ENCODE measurements at places on chromosomes 5 and 9.
A peak's percentile ranks its signal among the peaks of the same experiment; 100 is the strongest.

DNA sequence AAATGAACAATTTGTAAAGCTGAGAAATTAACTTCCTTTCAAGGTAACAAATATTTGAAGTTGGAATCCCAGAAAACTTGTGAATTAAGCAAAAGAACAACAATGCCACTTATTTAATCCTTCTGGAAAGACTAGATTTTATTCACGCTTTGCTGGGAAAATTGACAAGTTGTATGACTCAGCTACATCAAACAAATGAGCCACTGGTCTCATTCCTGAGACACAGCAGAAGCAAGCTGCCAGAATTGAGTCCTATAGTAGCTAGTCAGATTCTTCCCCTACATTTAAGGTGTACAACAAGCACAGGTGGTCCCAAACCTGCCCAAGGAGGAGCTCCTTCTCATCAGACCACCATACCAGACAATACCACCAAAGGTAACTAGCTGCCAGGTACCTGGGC lies 280.7 kb downstream of the SPOCK1 start:
- no peak for DNase-seq

- DNase-seq, result no peak
Measured at GRCh38 chr5:138833080-138833479, 42.1 kb downstream of the LRRTM2 start.

- DNase-seq, result peak; percentile 94
Measured at GRCh38 chr5:16992444-16992843, 56.4 kb upstream of the MYO10 start.

- DNase-seq, result peak; percentile 49
Measured at GRCh38 chr9:76655121-76655541, 109.1 kb upstream of the PCA3 start.

DNA sequence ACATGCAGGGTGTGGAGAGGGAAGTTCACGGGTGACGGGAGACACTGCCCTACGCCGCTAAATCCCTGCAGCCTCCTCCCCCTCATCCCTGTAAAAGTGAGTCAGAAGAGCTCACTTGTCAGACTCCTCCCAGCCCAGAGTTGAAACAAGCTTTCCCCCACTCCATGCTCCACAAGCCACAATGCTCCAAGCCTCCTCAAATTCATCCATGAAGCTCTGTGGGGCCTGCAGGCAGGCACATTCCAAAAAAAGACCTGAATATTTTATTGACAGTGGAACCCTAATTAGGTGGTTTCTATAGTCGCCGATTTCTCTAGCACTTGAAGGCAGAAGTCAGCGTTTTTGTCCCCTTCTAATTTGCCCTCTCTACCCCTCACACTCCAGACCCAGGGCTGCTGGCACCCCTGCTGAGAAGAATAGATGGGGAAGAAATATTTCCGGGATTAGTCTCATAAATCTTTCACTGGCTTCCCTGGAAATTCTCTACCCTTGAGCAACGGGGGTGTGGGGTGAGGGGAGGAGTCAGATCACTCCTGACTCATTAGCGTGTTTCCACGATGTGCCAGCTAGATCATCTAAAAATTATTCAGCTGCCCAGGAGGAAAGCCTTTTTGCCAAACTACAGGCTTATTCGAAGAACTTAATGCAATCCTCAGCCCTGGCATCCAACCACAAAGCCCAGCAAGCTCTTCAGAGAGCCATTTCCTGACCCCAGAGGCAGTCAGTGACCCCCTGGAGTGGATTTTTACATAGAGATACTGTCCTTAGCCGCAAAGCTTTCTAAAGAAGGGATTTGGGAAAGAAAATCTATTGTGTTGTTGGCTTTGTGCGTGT lies 97.1 kb downstream of the ENC1 start:
- no peak for DNase-seq

GRCh38 chr5:83034036-83034435 lies 43.2 kb downstream of the TMEM167A start:
- no peak for DNase-seq

- DNase-seq, result no peak
Measured at GRCh38 chr5:151222790-151223446, 974 bp downstream of the CCDC69 start.

DNA sequence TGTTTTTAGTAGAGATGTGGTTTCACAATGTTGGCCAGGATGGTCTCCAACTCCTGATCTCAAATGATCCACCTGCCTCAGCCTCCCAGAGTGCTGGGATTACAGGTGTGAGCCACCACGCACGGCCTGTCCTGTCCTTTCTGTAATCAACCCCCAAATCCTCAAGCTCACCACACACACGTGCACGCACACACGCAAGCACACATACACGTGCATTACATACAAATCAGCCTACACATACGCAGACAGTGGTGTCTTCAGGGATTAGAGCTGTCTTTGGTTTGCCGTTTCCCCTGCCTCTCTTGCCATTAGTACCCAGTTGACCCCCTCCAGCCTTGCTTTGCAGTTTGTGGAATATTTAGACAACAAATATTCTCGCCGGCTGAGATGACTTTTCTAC lies 6.5 kb downstream of the GLT6D1 start:
- no peak for DNase-seq

DNA sequence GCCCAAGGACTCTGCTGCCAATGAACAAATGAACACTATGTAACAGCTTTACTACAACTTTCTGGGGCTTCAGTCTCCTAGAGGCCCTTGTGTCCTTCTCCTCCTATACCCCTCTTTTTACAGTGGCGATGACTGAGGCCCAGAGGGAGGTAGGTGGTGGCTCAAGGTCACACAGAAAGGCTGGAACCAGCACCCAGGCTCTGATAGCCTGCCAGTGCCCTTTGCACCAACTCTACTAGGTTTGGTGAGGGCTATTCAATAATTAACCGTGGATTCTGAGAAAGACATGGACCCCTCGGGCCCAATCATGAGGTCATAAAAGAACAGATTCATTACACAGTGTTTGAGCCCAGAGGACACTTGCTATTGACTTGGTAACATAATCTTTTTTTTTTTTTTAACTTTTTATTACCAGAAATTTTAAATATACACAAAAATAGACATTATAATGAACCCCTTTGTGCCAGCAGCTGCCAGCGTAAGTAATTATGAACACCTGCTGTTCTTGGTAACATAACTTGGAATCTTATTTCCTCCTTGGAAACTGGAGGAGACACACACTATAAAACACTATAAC lies 6.1 kb upstream of the ALDH1B1 start:
- no peak for DNase-seq

- no peak for DNase-seq
Measured at GRCh38 chr9:113658545-113658895, 195.0 kb downstream of the RGS3 start.

GRCh38 chr5:124417196-124417595 lies 329.2 kb downstream of the ZNF608 start:
- DNase-seq, result no peak

- DNase-seq, result no peak
Measured at GRCh38 chr5:133845271-133845670, 123.2 kb downstream of the C5orf15 start.

- DNase-seq, result peak; percentile 72
Measured at GRCh38 chr5:143222287-143223231, 180.9 kb downstream of the NR3C1 start.

- DNase-seq, result no peak
Measured at GRCh38 chr9:130111786-130112537, 58.3 kb downstream of the GPR107 start.

- DNase-seq, result no peak
Measured at GRCh38 chr5:81525690-81526089, 131.8 kb upstream of the ACOT12 start.

DNA sequence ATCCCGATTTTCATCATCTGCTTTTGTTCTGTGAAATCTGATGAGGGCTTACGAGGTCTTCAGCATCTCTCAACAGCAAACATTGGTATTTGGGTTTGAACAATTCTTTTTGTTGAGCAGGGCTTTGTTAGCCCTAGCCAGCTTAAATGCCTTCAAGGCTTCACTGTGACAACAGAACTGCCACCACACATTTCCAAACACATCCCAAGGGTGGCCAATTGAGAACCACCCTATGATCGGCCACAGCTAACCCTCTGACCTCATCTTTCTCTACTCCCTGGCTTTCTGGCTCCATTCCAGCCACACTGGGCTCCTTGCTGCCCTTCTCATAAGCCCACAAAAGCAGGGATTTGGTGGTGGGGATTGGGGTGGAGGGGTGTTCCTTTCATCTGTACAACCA lies 17.6 kb downstream of the MTX3 start:
- no peak for DNase-seq

DNA sequence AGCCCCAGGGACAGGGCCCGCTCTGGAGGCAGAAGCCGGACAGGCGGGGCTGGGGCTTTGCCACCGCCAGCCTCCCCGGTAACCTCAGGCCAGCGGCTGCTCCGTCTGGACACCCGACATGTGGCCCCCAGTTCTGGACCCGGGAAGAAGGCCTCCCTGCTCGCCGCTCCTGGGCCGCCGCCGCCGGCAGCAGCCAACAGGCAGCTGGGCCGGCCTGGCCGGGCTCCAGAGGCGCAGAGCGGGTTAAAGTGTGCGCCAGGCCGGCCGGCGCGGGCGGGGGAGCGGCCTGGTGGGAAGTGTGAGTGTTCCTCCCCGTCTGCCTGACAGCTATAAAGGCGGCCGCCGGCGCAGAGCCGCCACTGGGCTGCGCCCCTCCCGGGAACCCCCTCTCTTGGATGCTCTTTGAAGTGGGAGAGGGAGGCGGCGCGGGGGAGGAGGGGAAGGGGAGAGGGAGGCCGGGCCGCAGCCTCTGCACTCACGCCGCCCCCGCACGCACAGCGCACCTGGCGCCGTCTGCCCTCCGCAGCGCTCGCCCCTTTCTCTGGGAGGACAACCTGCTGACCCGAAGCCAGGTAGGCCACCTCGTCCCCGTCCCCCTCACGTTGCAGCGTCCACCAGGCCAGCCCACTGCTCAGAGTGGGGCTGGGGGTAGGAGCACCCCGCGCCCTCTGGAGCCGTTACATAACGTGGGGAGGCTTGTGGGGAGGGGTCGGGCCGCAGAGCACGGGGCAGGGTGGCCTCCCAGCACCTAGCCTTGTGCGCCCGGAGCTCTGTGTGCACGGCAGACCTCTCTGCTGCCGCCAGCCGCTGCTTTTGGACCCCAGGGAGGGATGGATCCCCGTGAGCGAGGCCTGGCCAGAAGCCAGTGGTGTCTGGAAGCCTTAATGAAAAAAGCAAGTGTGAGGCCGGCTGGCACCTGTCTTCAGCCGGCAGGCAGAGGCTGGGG lies at the start of gene ADAMTSL2:
Gene ADAMTSL2 (plus strand): TSS at position 359 of the 946 bp plus-strand sequence. CDS start 2,009 bp downstream, outside the sequence.
- DNase-seq, result peak; percentile 36

DNA sequence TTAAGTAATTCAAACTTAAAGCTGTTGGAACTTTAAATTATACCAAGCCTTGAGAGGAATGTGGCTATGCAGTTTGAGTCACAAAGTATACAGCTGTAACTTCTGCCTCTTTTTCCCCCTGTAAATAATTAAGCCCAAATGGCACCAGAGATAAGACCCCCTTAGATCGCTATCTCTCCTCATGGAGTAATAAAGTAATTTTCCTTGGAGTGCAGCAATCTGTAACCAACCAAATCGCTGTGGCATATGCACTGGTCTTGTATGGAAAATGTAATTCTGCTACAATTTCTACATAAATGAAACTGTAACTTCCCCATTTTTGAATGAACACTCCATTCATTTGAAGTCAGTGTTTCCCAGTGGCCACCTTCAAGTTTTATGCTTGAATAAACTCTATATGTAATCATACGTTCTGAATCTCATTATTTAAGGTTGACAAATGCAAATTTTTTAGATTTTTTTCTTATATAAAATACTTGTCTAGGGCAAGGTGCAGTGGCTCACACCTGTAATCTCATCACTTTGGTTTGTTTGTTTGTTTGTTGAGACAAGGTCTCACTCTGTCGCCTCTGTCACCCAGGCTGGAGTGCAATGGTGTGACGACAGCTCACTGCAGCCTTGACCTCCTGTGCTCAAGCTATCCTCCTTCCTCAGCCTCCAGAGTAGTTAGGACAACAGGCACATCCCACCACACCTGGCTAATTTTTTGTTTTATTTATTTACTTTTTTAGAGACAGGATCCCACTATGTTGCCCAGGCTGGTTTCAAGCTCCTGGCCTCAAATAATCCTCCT lies 12.3 kb downstream of the SUSD1 start:
- DNase-seq, result no peak

DNA sequence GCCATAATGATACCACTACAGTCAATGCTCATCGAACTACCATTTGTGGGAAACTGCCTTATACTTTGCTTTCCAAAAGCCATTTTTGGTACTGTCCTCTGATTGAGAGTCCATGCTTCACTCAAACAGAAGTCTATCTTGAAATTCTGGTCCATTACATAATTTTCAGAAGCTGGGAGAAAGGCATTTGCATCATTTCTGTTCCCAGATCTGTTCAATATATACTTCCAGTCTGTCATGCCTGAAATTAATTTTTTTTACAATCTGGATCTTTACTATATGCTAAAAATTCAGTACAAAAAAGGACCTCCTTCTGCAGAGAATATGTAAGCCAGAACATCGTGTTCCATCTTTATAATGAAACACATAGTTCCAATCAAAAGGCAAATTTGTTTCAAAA lies 528.9 kb upstream of the MEF2C start:
- no peak for DNase-seq

GRCh38 chr9:124297551-124297901 lies 39.8 kb downstream of the NEK6 start:
- DNase-seq, result no peak

DNA sequence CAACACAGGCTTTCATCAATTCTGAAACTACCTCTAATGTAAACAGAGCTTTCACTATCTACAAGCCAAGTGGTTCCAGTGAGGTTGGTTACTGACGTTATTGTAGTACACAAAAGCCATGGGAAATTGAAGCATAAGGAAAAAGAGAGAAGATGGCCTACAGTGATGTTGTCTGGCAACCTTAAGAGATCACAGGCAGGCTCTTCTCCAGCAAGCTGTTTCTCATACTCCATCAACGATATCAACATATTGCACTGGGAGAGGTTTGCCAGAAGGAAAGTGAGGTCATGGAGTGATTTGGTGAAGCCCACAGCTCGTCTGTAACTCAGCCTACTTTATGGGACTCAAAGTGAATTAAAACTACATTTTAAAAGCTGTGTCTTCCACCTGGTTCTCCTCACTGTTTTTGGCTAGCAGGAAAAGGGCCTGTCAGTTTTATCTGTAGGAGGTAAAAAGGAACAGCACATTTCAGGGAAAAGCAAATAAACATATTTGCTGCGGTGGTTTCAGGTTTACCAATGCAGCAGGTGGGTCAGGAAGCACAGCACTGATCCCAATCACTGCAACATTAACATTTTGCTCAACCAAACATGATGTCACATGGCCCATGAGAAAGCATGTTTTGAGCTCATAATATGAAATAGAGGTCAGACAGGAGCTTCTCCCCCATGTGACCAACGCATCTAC lies 72.9 kb downstream of the ARSB start:
- no peak for DNase-seq

DNA sequence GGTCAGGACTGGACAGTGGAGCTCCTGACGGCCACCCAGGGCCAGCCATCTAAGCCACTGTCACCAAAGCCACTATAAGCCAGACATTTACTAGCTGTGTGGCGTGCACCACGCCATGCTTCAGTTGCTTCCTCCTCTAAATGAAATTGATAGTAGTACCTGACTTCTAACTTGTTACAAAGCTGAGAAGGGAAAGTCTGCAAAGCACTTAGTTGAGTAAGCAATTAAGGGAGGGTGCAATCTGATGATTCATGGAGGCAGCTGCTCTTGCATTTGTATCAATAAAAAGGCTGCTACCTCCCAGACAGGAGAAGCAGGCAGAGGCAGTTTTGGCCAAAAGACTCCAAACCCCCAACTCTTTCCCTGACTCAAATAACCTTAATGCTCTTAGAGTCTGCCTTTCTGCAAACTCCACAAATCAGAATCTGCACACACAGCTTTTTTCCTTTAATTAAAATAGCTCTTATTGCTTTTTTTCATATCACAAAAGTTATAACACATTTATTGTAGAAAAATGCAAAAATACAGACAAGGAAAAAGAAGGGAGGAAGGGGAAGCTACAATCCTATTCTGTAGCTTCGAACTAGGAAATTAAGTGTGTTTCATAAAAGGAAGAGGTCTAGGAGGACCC lies 19.3 kb upstream of the RAPGEF1 start:
- no peak for DNase-seq

- DNase-seq, result no peak
Measured at GRCh38 chr9:136280535-136281315, 23.2 kb downstream of the CCDC187 start.
